Mesangial cell (primary cell): ENCODE measurements at places on chromosomes 1 and 21. TPM values are rescaled to one million over a fixed set of nuclear protein-coding genes. Genes with fewer than 3 reads are reported as not detected.

Gene NCF2
- total RNA-seq = 7.1 and 51.5 TPM in 2 replicates

Gene SPRR1A
- total RNA-seq = not detected in 2 replicates

Gene ERVH48-1
- not detected in 2 replicates for total RNA-seq

Gene URB1
- total RNA-seq = 18.3 and 18.4 TPM in 2 replicates

Gene ASAP3
- total RNA-seq = 6.8 and 14.5 TPM in 2 replicates
